ENCODE measurements at places on chromosomes 11 and 22.

DNA sequence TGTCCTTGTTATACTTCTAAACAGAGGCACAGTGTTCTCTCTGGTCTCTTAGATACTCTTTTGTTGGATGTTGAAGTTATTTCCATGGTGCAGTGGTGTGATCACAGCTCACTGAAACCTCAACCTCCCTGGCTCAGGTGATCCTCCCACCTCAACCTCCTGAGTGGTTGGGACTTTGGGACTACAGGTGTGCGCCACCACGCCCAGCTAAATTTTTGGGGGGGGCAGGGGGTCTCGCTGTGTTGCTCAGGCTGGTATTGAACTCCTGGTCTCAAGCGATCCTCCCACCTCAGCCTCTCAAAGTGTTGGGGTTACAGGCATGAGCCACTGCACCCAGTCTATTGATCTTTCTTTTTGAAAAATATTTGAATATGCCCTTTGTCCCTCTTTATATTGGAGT, 14.9 kb downstream of the ZNF74 start:
- DNase-seq = no peak

- DNase-seq = no peak
Measured at GRCh38 chr11:32962016-32962415, 53.7 kb upstream of the DEPDC7 start.

GRCh38 chr11:27411328-27411727, 48.3 kb upstream of the CCDC34 start:
- DNase-seq = no peak

- DNase-seq = no peak
Measured at GRCh38 chr11:86805873-86806310, 5.5 kb downstream of the PRSS23 start.

DNA sequence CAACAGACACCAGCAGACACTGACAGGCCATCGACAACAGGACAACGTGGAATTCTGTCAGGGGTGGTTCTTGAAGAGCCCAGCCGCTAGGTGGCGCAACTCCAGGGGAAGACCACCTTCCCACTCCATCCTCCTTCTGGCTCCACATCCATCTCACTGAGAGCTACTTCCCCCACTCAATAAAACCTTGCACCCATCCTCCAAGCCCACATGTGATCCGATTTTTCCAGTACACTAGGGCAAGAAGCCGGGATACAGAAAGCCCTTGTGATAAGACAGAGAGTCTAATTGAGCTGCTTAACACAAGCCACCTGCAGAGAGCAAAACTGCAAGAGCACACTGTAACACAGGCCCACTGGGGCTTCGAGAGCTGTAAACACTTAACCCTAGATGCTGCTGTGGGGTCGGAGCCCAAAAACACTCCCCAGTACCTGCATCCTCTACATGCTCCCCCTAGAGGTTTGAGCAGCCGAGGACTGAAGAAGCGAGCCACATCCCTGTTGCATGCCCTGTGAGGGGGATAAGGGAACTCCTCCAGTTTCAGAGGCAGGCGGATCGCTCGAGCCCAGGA, 11.5 kb upstream of the RAB39A start:
- peak; percentile 28 for DNase-seq

GRCh38 chr11:46119352-46120216, 1.7 kb downstream of the PHF21A start:
- peak; percentile 59 for DNase-seq

- no peak for DNase-seq
Measured at GRCh38 chr11:31805629-31806185, 5.4 kb downstream of the PAX6 start.

DNA sequence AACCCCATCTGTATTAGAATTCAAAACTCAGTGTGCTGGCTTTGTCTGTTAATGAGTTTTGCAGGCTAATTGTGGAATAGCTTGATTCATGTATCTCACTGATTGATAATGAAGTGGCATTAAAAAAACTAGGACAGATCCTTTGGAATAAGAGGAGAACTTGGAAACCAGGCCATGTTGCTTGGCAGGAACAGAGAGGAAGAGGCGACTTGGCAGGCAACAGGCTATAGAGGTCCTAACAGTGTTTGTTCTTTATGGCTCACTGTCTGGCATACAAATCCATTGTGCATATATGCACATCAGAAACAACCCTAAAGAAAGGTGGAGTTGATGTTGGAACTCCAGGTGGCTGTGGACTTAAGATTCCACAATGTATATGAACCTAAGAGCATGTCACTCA, 17.4 kb upstream of the OR9I1 start:
- no peak for DNase-seq

DNA sequence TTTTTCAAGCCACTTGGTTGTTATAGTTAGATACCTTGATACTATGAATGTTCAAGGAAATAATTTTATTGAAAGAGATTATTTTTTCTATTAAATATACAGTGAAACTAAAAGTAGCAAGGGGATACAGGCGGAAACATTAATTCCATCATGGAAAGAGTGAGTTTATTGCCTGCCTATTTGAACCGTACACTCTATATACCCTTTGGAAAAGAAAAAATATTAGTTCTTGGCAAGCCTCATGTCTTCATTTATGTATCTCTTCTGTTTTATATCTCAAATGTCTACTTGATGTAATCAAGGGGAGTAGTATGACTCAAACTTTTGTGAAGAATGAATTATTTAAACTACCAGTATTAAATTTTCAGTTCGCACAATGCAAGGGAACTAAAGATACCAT, 54.0 kb downstream of the GAS2 start:
- DNase-seq = no peak

DNA sequence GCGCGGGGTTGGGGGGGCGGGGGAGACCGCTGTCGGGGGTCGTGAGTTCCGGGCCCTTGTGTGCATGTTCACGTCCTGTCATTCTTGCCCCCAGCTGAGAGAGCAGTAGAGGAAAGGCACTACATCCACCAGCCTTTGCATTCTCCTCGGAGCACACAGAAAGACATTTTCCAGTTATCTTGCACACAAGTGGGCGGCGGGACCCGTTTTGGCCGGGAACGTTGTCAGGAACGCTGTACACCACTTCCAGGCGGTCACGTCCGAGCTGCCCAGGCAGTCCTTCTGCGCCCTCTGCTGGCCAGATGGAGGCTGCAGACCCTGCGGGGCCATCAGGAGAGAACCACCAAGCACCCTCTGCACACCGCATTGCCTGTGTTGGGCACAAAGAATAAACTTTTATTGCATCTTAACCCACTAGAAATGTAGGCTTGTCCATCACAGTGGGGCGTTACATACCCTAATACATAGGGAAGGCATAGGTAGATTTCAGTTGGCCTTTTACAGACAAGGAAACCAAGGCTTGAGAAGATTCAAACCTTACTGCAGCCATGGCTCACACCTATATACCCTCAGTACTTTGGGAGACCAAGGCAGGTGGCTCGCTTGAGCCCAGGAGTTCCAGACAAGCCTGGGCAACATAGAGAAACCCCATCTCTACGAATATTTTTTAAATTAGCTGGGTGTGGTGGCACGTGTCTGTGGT, 2.8 kb upstream of the CDKN1C start:
- peak; percentile 89 for DNase-seq

DNA sequence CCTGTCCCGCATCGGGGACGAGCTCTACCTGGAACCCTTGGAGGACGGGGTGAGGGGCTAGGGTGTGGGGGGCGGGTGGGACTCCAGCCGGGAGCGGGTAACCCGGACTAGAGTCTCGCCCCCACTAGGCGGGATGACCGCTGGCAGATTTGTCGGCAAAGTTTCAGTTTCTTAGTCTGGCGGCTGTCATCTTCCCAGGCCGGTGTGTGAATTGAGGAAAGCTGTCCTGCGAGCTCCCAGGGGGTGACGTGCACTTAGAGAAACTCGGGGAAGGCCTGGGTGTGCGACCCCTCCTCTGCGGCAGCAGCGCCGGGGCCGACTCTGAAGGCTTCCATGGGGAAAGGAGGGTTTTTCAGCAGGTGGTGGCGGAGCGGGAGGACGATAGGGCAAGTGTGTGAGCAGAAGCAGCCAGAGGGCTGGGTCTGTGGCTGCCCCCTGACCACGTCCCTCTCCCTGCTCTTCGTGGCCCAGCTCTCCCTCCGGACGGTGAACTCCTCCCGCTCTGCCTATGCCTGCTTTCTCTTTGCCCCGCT, 463 bp downstream of the RAD9A start:
- no peak for DNase-seq

DNA sequence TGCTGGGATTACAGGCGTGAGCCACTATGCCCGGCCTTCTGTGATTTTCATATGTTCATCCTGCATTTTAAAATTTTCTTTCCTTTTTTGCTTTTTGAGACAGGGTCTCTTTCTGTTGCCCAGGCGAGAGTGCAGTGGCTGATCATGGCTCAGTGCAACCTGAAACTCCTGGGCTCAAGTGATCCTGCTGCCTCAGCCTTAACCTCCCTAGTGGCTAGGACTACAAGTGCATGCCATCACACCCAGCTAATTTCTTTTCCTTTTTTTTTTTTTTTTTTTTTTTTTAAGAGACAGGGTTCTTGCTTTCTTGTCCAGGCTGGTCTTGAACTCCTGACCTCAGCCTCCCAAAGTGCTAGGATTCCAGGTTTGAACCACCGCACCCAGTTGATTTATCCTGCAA, 54.1 kb upstream of the WT1 start:
- no peak for DNase-seq

GRCh38 chr22:38505541-38506117, 482 bp downstream of the DDX17 start:
- DNase-seq = peak; percentile 61

DNA sequence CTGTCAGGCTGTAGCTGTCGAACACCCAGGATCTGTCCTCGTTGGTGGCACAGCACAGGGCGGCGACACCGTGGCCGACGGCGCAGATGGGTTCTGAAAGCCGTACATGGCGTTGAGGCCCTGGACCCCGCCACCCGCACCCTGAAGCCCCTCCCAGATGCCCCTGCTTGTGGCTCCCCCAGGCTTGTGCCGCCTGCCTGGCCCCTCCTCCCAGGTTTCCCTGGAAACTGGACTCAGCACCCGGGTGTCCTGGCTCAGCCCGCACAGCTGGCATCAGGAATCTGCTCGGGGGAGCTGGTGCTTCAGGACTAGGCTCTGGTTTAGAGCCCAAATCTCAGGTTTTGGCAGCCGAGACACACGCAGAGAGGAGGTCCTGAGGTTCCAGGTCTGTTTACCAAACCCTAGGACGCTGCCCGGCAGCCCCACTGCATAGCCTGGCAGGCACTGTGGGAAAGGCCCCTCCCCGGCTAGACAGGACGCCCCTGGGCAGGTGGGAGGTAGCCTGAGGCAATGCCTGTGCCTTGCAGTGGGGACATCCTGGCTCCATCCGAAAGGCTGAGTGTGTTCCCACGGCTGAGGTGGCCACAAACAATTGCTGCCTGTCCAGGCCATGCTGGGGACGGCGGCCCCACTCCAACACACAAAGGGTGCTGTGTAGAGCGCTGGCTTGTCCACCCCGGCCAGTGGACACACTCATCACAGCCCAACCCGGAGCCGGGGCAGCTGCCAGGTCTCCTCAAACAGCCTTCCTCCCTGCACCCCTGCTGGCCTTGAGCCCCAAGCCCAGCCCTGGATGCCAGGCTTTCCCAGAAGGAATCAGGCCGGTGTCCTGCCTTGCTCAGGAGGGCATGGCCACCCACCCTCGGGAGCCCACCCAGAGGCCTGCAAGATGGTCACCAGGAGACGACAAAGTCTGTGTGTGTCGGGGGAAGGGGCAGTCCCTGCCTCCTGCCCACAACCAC, 4.6 kb downstream of the GATD1 start:
- no peak for DNase-seq

GRCh38 chr22:29623059-29623458, 19.6 kb downstream of the NF2 start:
- no peak for DNase-seq

DNA sequence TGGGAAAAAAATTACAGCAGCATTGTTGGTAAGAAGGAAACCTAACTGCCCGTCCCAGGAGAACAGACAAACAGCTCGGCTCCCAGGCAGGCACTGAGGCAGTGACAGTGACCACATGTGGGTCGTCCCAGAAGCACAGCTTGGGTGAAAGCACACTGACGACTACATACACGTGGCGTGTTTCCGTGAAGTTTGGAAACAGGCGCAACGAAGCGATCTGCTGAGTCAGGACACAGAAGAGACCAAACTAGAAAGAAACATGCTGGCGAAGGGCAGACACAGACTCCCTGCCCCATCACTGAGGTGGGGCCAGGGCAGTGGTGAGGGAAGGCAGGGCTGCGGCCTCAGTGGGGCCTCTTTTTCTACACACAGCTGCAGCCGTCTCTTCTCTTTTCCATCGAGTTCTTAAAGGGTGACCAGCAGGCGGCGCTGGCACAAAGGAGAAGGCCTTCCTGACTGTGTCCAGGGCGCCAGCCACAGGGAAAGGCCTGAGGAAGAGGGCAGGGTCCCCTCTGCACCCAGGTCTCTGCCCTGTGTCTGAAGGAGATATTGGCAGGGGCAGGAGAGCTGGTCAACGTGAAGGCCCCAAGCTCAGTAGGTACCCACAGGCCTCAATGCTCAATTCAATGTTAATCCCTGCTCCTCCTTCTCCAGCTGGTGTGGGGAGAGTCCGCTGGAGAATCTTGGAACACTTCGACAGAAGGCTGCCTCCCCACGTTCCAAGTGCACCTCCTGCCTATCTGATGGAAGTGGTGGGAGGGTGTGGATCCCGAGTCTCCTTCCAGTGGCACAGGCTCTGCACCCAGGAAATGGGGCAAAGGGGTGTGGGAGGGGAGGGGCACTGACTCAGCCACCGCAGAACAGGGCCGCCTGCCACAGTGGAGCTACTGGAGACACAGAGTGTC, 19.9 kb downstream of the CARS1 start:
- DNase-seq = peak; percentile 44

DNA sequence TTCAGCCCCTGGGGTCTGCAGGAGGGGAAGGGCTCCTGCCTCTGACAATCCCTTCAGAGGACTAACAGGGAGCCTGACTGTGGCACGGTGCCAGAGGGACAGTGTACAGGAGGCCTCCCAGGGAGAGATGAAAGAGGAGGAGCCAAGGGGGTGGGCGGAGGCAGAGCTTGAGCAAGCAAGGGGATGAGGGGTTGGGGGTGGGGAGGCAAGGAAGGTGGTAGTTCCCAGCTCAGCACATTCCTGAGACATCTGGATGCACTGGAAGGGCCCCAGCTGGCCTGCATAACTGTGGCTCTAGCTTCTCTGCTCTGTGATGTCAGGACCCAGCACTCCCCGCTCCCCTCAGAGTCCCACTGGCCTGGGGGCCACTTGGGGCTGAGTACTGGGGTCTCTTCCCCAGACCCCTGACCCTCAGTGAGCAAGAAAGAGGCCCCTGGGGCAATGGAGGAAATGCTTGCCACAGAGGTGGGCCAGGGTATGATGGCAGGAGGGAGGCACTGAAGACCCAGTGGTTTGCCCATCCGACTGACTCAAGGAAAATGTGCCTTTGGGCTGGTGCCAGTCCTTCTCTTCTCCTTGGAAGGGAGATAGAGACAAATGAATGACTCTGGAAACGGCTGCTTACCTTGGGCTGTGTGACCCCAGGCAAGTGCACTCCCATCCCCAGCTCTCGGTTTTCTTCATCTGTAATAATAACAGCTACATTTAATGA, 13.3 kb downstream of the CREB3L1 start:
- no peak for DNase-seq
